ENCODE measurements at places on chromosomes 5 and 9.

GRCh38 chr5:152462021-152462721 is 57.1 kb upstream of the NMUR2 start:
- no peak for DNase-seq

- DNase-seq: no peak
These were observed 32.6 kb upstream of the TTLL11 start for GRCh38 chr9:122125509-122126330.

- no peak for DNase-seq
These were observed 57.6 kb downstream of the HMCN2 start for GRCh38 chr9:130323051-130323745.

- DNase-seq: peak; percentile 56
These were observed at the start of gene HBEGF for GRCh38 chr5:140346348-140347221. HBEGF (minus strand) TSS chr5:140346603; CDS start chr5:140346328, 275 bp downstream.

DNA sequence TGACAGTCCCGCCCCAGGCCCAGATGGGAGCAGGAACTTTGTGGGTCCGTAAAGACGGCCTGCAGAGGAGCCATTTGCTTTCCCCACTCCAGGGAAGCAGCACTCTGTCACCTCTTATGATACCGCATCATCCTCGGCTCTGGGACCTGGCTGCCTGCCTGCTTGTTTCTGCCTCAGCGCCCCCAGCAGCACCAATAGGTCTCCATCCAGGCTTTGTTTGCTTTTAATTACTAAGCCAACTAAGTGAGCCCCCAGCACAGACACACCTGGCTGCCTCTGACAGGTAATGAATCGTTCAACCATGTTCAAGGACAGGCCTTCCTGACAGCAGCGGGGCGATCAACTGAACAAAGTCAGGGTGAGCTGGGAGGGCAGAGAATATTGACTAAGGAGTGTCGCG is 141.4 kb downstream of the C5orf15 start:
- DNase-seq: peak; percentile 39

DNA sequence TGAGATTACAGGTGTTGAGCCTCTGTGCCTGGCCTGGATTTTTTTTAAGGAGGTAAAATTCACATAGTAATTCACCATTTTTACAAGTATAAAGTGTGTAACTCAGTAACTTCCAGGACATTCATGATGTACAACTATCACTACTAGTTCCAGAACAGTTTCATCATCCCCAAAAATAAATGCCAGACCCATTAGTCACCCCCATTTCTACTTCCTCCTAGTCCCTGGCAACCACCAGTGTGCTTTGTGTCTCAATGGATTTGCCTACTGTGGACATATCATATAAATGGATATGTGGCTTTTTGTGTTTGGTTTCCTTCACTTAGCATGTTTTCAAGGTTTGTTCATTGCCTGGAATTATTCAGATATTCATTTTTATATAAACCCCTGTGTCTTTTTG is 72.5 kb upstream of the PANK3 start:
- DNase-seq: no peak

DNA sequence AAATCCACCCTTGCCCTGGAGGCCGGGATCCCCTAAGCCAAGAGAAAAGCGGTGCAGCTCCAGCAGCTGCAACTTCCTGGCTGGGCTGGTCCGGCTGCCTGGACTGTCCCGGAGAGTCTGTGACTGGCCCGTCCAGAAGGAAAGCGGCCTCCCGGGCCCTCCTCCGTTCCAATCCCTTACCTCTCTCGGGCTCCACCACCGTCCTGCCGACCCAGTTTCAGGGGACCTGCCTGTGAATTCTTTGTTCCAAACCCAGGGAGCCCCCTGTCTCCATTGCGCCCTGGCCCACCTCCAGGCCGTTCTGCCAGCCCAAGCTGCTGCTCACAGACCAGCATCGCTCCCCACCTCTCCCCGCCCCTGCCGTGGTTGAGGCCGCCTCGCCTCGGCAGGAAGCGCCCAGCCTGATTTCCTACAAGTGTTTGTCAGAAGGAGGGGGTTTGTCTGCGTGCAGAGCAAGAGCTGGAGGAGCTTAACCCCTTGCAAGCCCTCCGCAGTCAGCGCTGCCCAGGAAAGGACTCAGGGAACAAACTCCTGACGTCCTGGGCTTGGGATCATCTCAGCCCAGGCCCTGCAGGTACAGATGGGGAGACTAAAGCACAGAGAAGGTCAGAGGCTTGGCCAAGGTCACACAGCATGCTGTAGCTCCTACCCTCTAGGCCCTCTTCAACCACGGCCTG is at the start of gene AKNA:
TSS of gene AKNA (minus strand) at position 303 of the 677 bp plus-strand sequence. CDS start 6,649 bp downstream, outside the sequence.
- DNase-seq: no peak

- DNase-seq: no peak
These were observed 659.8 kb upstream of the MEF2C start for GRCh38 chr5:89542736-89543135.

GRCh38 chr5:135005076-135005475 is 29.0 kb downstream of the PITX1 start:
- no peak for DNase-seq

GRCh38 chr9:137233143-137233980 is 2.7 kb downstream of the SLC34A3 start:
- DNase-seq: no peak

GRCh38 chr5:78738693-78739300 is 90.2 kb upstream of the LHFPL2 start:
- DNase-seq: no peak

DNA sequence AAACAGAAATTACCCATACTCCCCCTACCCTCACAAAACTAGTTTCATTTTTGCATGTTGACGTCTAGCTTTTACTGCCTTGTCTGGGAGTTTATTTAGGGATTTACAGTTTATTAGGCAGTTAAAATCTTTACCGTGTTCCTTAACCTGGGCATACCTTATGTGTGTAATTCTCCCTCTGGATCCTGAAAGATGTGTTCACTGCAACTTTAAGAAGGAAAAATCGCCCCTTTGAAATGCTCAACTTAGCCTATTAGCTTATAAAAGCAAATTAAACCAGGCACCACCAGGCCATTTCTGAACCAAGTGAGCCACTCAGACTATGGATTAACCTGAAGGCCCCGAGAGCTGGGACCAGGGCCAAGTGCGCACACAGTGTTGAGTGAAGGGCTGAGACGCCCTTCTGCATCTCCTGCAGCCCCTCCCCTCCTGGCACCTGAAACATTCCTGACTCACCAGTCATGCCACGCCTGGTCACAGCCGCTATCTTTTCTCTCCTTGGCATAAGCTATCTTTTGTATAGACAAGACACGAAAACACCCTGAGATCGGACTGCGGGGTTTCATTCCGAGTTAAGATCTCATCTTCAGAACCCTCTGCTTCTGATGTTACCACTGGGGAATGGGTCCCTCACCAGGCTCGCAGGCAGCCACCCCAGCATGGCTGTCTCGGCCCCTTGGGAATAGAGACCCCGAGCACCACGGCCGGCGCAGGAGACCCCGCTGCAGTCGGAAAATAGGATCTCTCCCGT is 111.9 kb downstream of the ROR2 start:
- peak; percentile 6 for DNase-seq

DNA sequence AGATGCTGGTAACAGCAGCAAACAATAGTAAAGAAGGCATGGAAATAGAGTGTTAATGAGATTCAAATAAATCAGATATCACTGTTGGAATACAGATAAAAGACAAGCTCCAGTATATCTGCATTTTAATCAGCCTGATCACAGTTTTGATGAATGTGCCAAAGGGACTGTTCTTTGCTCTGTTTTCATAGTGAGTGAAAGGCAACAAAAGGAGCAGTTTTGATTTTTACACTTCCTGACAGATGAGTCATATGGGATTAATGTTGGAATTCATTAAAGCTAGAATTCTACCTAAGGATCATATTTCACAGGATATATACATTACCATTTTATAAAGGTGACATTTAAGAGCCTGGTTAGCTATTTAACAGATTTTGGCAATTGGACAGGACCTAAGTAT is 743.3 kb upstream of the PTPRD start:
- DNase-seq: no peak

GRCh38 chr5:6321078-6321477 is 57.3 kb downstream of the MED10 start:
- DNase-seq: no peak

Data from NCI-H748 treated with DMSO at 0.1 percent for 48 hours (cell line).